Ecto neural progenitor cell (in vitro differentiated cells): ENCODE measurements at places on chromosomes 13 and 19.

DNA sequence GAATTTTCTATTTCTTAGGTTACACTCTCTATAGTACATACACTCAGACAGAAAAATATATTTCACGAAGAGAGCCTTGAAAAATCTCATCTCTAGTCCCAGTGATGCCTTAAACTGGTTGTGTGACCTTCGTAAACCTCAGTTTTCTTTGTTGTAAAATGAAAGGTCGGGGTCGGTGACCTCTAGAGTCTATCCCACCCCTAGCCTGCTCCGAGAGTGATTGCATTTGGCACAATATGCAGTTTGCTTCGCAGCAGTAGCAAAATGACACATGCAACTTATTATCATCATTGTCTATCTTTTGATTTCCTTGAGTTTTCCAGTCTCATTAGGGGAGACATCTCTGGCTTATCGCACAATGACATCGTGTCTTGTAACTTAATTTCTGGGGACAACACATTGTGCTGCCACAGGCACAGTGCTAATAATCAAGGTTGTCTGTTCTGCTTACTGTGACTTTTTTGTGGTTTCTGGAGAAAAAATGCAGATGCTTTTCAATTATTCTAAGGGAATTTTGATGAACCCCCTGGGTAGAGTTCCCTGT, 115.0 kb downstream of the GGACT start:
- DNase-seq = peak; percentile 57

GRCh38 chr19:48946463-48947257, 8.0 kb upstream of the BAX start:
- DNase-seq = no peak

- DNase-seq = peak; percentile 52
Observed at GRCh38 chr13:19618977-19619376, 14.5 kb upstream of the MPHOSPH8 start.

DNA sequence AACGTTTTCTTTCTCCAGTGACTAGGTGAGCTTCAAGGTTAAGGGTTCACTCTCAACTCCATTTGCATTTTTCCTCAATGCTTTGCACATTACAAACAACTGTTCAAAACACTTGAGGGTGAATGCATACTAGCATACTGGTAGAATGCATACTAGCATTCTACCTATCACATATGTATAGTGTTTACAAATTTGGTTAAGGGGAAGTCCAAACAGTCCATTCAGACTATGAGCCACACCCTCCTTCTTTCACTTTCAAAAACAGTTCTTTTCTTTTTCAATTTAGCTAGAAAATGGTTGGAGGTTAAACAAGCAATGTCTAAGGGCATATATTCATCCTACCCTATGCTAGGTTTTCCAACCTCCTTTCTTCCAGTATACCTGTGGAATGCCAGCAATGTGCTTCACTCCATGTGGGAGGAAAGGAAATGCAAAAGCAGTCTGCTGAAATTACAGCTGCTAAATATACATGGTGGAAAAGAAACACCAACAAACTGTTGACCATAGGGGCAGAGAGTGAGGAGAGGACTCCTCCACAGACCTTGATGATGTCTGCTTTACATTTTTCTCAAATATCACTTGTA, 102.6 kb downstream of the DOCK9 start:
- DNase-seq = no peak

- no peak for DNase-seq
Observed at GRCh38 chr13:25973085-25973484, 78.7 kb downstream of the SHISA2 start.

DNA sequence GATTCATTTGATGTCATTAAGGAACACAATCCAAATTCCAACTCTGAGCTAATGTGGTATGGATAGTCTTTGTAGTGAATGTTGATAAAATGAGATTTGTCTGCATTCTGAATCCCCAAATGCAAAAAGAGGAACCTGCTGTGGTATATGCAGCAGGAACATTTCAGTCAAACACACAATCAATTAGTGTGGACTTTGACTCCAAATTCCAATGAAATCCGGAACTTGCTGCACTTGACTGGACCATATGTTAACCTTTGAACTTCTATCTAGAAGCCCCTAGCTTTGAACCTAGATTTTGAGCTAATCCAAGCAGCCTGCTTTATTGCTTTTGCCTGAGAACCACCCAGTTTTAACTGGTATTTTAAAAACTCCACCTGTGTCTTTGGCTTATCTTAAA, 341.3 kb downstream of the SPRY2 start:
- DNase-seq = no peak

- peak; percentile 92 for DNase-seq
Observed at GRCh38 chr19:58346961-58347929, 6.0 kb downstream of the A1BG start.

DNA sequence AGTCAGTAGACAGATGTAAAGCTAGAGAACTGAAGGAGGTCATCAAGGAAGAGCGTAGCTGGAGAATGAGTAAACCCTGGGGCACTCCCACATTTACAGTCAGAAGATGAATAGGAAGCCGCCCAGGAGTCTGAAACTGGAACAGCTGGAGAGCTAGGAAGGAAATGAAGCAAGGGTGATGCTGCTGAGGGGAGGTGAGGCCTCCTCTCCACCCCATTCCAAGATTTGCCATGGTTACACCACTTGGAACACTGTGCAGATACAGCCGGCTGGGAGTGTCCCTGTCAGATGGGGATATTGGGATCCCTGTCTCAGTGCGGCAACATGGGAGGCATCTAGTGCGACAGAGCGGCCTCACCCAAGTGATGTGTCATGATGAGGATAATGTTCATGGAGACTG, 51.8 kb upstream of the GPI start:
- DNase-seq = no peak

- DNase-seq = no peak
Observed at GRCh38 chr13:41273831-41274441, 10.6 kb upstream of the MTRF1 start.

DNA sequence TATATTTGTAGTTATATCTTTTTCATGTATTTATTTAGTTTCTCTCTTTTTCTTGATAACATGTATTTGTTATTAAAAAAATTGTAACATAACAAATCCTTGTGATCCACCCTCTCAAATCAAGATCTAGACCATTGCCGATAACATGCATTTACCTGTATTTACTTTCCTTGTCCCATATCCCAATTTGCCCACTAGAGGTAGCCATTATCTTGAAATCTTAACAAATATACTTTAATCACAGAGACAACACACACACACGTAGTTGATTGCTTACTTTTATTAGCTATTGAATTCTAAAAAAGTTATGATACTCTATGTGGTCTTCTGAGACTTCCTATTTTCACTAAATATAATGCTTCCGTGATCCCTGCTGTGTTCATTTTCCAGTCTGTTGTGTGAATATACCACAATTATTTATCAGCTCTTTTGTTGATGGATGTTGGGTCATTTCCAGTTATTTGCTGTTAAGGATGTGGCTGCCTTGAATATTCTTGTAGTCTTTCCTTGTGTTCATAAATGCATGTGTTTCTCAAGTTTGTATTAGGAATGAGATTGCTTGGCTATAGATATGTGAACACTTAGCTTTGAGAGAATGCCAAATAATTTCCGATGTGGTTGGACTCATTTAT, 31.3 kb upstream of the ZMYM2 start:
- DNase-seq = no peak

- DNase-seq = peak; percentile 92
Observed at GRCh38 chr19:18058208-18059009, 28.3 kb downstream of the IL12RB1 start.

- DNase-seq = no peak
Observed at GRCh38 chr13:31198519-31198918, 1.3 kb upstream of the B3GLCT start.

- peak; percentile 76 for DNase-seq
Observed at GRCh38 chr13:110485604-110486003, 75.9 kb downstream of the RAB20 start.

- DNase-seq = no peak
Observed at GRCh38 chr13:94854688-94855087, 142.3 kb upstream of the SOX21 start.

DNA sequence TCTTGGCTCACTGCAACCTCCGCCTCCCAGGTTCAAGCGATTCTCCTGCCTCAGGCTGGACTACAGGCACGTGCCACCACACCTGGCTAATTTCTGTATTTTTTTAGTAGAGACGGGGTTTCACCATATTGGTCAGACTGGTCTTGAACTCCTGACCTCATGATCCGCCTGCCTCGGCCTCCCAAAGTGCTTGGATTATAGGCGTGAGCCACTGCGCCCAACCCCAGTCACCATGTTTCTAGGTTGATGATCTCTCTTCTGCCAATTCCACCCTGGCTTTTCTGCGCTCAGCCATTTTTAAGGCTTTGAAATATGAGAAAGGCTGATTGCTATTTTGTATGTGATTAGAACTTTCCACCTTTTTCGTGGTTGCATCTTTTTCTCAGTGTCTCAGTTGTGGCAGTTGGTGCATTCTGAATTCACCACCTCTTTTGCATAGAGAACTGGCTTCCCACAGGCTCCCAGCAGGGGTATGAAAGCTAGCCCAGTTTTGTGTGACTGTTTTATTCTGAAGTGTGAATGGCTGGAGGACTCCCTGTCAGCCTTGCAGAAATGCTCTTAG, 15.5 kb downstream of the CEACAM1 start:
- no peak for DNase-seq

GRCh38 chr13:100547791-100548201, 40.8 kb downstream of the GGACT start:
- no peak for DNase-seq
